Stimulated activated CD8-positive, alpha-beta memory T cell treated with anti-CD3 and anti-CD28 coated beads, Interleukin-2, amount 100 ng/mL, for 1 hour (primary cell): ENCODE measurements at places on chromosomes 4 and X.

DNA sequence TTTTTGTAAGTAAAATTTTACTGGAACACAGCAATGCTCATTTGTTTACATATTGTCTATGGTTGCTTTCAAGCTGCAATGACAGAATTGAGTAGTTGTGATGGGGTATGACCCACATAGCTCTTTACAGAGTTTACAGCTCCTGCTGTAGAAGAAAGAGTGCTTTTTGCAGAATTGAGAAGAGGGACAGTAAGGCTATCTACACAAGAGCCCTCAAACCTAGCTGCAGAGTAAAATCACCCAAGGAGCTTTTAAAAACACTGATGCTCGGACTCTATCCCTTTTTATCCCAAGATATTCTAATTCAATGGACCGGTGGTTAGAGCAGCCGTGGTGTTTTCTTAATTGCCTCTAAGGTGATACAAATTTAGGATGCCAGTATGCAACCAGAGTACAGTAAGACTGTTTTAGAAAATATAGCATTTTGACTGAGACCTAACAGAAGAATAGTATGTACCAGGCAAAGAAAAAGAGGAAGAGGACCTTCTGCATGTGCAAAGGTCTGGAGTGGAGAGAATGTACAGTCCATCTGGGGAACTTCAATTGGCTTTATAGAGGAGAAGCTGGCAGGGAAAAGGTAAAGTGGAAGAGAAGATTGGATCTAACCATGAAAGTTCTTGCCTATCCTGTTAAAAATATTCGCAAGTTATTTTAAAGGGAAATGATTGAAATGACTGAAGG lies 663.6 kb upstream of the CPEB2 start:
- DNase-seq = no peak

DNA sequence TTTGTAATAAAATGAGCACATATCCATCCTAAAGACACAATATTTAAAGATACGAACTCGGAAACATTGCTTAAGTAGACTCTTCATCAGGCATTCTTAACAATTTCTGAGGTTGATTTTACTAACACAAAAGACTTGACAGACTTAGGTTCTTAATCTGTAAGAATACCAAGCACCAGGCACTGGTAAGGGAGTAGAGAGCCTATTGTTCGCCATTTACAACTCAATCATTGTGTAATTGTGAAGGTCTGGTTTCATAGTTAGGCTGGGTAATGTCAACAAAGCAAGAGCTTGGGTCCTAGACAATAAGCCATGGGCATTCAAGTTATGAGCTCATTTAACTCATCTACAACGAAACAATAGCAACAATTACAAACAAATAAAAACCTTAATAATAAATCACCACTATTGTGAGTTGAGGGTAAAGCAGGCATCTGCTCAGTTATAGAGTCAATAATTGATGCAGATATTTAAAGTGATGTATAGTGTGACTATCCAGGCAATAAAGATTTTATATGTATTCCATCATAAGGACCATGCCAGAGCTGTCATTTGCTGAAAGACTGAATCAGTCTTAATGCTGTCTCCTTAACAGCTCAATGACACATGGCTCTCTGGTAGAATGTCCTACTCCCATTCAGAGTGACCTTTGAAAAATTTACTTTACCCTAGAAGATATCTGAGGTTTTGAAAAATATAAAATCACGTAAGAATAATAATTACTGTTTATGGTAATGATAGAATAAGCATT lies 664.0 kb upstream of the PCDH7 start:
- DNase-seq = no peak

DNA sequence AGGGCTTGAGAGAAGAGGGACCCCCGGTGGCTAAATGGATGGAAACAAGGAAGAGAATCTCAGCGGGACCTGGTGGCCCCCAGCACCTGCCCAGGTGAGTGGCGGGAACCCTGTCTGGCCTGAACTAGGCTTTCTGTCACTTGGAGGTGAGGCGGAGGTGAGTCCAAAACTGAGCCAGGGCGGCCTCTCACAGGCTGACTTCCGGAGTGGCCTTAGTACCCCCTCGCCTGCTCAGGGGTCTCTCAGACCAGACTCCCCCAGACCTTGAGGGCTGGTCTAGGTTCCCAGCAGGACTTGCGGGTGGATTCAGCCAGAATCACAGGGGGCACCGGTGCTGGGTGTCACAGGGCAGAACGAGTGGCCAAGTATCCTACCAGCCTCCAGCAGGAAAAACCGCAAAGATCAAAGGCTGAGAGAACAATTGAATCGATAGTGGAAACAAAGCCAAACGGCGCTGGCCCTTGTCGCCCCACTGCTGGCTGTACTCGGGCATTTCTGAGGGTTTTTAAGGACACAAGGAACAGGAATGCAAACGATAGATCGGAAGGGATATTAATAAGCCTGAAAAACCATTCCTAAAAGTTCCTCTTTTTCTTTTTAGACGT lies 67.8 kb downstream of the WFS1 start:
- DNase-seq = no peak

DNA sequence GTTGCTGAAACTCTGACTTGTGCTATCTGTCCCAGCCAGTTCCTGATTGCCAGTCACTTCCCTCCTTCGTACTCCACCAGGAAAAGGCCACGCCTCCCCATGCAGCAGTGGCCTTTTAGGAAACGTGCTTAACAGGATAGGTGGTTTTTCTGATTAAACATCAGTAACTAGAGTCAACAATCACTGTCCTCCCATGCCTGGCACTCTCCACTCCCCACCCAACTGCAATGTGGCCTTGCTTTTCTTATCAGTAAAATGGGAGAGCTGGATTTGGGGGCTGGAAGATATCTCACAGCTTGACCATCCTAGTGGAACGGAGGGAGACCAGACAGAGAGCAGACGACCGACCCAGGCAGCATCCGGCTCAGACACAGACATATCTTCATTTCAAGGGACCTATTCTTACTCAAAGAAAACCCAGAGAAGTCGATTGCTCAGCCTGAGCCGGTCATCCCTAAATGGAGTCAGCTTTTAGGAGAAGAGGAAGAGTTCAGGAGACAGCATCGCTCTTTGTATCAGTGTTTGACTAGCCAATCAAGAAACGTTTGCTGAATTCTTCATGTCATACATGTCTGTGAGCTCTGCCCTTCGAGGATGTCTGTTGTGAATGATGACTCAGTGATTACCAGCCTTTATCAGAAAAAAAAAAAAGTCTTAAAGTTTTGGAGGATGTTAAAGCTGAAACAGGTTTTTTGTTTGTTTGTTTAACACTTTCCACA lies 12.7 kb upstream of the UBA6 start:
- DNase-seq = no peak

DNA sequence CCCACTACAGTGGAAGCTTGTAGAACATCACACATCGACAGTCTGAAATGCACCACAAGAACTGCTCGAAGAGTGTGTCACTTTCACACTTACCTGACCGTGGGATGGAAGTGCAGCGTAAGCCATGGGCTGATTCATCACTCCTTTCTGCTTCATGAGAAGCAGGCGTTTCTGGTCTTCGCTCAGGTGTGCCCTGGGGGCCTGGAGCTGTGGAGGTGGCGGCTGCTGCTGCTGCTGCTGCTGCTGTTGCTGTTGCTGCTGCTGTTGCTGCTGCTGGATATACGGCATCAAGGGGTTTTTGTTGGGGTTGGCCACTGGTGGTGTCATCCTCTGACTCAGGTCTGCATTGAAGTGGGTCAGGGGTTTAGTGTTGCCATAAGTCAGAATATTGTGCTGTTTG lies 223.6 kb downstream of the MGST2 start:
- no peak for DNase-seq

GRCh38 chrX:140715787-140716186 lies 6.2 kb downstream of the LINC00632 start:
- DNase-seq = no peak

- no peak for DNase-seq
These were observed 63.8 kb downstream of the SEPSECS start for GRCh38 chr4:25096251-25096980.

GRCh38 chr4:83229791-83230190 lies 54.8 kb downstream of the COQ2 start:
- DNase-seq = no peak

GRCh38 chr4:27318740-27319139 lies 458.1 kb downstream of the STIM2 start:
- DNase-seq = no peak

- no peak for DNase-seq
These were observed 4.6 kb upstream of the MAD2L1 start for GRCh38 chr4:120071192-120071795.
